ENCODE measurements at places on chromosomes 2 and 18. TPM values are rescaled to one million over a fixed set of nuclear protein-coding genes. Genes with fewer than 3 reads are reported as not detected.

The CD8A gene
- 1.3 TPM for total RNA-seq

The COL6A3 gene
- 3.0 TPM for total RNA-seq

The RRM2 gene
- total RNA-seq: 466 TPM

The DCDC2C gene
- total RNA-seq: not detected

The CHRND gene
- total RNA-seq: not detected

DNA sequence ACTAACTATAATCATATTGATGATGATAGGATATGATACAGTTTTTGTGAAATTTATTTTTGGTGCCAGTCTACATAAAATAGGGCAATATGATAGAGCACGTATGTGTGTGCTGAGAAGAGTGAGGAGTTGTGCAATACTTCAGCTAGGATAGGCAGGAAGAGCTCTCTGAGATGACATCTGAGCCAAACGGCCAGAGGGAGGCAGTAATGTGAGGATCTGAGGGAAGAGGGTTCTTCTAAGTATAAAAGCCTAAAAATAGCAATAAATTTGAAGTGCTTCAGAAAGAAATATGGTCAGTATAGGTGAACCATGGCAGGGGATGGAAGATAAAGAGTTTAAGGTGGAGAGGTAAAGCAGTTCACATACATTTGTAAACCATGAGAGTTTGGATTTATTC is 102.5 kb downstream of the OLA1 start:
- H3K27me3 ChIP-seq: no peaks in the 10 kb centered on the region
- no peak overlapping the region for H3K4me3 ChIP-seq
- H3K36me3 ChIP-seq: peaks cover 9% of the 10 kb centered on the region
- no peak overlapping the region for H3K27ac ChIP-seq
- peaks cover 3% of the 10 kb centered on the region for H3K4me1 ChIP-seq
- DNase-seq: no peak

GRCh38 chr2:240396623-240397541 is 38.6 kb upstream of the GPC1 start:
- H3K4me3 ChIP-seq: no peak overlapping the region
- no peak overlapping the region for H3K27ac ChIP-seq
- no peaks in the 10 kb centered on the region for H3K36me3 ChIP-seq
- H3K4me1 ChIP-seq: no peaks in the 10 kb centered on the region

DNA sequence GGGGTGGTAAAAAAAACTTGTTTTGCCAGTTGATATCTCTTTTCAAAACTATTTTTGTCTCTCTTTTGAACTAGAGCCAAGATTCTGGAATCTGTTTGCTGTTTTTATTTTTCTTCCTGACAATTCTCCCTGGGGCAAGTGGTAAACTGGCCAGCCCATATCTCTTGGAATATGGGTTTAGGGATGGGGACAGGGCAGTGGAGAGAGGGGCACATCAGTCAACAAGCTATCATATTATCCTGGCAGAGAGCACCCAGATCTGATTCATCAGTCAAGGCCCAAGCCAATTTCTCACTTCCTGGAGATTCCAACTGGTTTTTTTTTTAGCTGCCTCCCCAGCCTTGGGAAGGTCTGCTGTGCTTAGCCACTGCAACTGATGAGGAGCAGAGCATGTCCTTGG is 52.3 kb downstream of the ARHGAP28 start:
- no peaks in the 10 kb centered on the region for H3K36me3 ChIP-seq
- H3K27ac ChIP-seq: no peak overlapping the region
- no peaks in the 10 kb centered on the region for H3K27me3 ChIP-seq
- H3K4me1 ChIP-seq: no peaks in the 10 kb centered on the region
- DNase-seq: no peak

GRCh38 chr2:202375033-202375608 is 1.0 kb upstream of the BMPR2 start:
- peak overlapping the region; percentile 96 for H3K4me3 ChIP-seq
- H3K27me3 ChIP-seq: no peaks in the 10 kb centered on the region
- peak; percentile 62 for DNase-seq
- H3K36me3 ChIP-seq: no peaks in the 10 kb centered on the region

DNA sequence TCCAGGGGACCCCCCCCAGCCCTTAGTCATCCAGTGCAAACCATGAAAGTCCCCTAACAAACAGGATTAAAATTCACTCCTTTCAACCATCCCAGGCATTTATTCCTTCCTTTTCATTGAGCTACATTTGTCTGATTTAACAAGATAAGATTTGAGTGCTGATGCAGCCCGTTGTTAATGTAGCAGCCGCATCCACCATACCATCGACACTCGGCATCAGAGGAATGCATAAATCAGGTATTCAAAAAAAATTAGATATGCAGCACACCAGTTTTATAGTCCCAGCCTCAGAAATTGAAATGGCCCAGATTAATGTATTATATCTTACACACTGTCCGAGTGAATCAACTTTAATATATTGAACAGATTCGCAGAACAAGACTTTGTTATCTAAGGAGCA is 676.5 kb upstream of the FANCL start:
- DNase-seq: no peak
- no peaks in the 10 kb centered on the region for H3K27me3 ChIP-seq
- no peak overlapping the region for H3K4me3 ChIP-seq
- H3K4me1 ChIP-seq: no peaks in the 10 kb centered on the region
- H3K27ac ChIP-seq: no peak overlapping the region
